ENCODE measurements at places on chromosomes 3 and 15. TPM values are rescaled to one million over a fixed set of nuclear protein-coding genes. Genes with fewer than 3 reads are reported as not detected.

MAGI1 gene
- total RNA-seq, result 34.3 TPM

TMIE gene
- 0.13 TPM for total RNA-seq

SUCNR1 gene
- not detected for total RNA-seq

FBN1 gene
- 48.0 TPM for total RNA-seq

FBXO45 gene
- total RNA-seq, result 29.4 TPM

ZNF385D gene
- total RNA-seq, result 0.14 TPM

CKMT1B gene
- not detected for total RNA-seq
